A549 treated with Mapracorat at 1 μM for 4 hours (cell line): ENCODE measurements at places on chromosomes 6 and 20. TPM values are rescaled to one million over a fixed set of nuclear protein-coding genes. Genes with fewer than 3 reads are reported as not detected.

The PTCRA gene
- not detected in 5 replicates for total RNA-seq

The FRK gene
- 1.1 to 1.3 TPM (median 1.2 TPM) in 5 replicates for total RNA-seq

The KHDC1L gene
- 0.29 TPM in 1 of 5 replicates, not detected in the others for total RNA-seq

The SCRT2 gene
- total RNA-seq = 0.08 TPM in 1 of 5 replicates, not detected in the others

The PREX1 gene
- 10.1 to 14.2 TPM (median 13.4 TPM) in 5 replicates for total RNA-seq

The GATA5 gene
- total RNA-seq = 0.41 to 0.78 TPM (median 0.70 TPM) in 5 replicates

The FUT9 gene
- not detected in 5 replicates for total RNA-seq

The RNF114 gene
- 50.4 to 64.2 TPM (median 60.3 TPM) in 5 replicates for total RNA-seq

The LBP gene
- 0.98 to 1.9 TPM (median 1.2 TPM) in 5 replicates for total RNA-seq

The RAET1G gene
- total RNA-seq = 6.8 to 11.2 TPM (median 9.3 TPM) in 5 replicates

The MROH8 gene
- 0.84 to 1.2 TPM (median 1.1 TPM) in 5 replicates for total RNA-seq

The NELFE gene
- 76.0 to 93.4 TPM (median 77.7 TPM) in 5 replicates for total RNA-seq

The COQ3 gene
- total RNA-seq = 9.4 to 12.6 TPM (median 11.5 TPM) in 5 replicates

The ADGRF4 gene
- 11.9 to 15.7 TPM (median 13.3 TPM) in 5 replicates for total RNA-seq
